ENCODE measurements at places on chromosomes 13 and 19.

DNA sequence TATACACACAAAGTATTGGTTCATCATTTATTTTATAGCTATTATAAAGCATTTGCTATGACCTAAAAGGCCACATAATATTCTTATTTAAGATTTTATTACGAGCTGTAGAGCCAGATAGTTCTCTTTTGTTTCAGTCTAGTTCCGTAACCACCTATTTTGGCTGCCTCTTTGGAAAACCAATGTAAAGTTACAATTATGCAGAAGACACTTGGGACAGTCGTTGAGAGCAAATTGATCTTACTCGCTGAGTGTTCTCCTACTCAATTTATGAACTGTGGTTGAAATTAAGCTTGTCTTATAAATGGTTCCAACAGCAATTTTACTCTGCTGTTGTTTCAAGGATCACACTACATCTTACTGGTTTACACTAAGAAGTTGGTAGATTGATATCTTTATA, 122.3 kb downstream of the SLC7A1 start:
- no peak for DNase-seq

DNA sequence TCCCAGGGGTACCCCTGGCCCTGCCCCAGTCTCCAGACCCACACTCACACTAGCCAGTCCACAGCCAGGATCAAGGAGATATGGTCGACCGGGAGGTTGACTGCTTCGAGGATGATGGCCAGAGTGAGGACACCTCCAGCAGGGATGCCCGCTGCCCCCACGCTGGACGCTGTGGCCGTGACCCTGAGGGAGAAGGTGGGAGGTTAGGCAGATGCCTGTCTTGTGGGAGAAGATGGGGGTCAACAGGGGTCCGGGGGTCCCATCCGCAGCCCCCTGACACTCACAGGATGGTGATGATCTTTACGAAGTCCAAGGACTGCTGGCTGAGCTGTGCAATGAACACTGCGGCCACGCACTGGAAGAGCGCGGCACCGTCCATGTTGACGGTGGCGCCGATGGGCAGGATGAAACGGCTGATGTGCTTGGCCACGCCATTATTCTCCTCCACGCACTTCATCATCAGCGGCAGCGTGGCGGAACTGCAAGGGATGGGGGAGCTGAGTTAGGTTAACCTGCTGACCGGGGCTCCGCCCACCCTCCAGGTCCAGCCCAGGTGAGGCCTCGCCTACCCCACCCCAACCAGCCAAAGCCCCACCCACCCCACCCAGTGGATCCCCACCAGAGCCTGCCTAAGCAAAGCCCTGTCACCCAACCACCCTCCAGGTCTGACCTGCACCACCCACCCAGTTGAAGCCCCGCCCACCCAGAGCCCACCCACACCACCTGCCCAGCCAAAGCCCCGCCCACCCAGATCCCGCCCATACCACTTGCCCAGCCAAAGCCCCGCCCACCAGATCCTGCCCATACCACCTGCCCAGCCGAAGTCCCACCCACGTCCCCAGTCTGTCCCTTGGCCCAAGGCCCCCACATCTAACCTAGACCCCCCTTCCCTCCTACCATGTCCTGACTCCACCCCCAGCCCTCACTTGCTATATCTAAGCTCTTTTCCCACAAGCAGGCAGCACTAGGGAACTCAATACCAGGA, 11.2 kb downstream of the SLC1A5 start:
- DNase-seq: no peak

- DNase-seq: no peak
These were observed 3.7 kb upstream of the ARHGEF7 start for GRCh38 chr13:111111376-111111937.

DNA sequence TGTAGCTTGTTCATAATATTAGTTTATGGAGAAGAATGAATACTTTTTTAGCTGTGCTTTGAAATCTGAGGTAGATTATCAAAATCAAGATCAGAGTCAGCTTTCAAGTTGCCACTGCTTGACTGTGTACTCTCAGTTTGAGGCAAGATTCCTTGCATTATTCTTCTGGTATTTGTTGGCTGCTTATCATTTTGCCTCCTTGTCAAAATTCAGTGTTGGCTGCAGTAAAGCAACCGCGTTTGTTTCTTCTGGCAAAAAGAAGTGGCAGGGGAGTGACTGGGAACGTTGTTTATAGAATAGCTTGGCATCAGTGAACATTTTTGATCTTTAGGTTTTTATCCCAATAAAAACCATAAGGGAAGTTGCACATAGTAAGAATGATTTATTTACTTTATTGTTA, 419.3 kb upstream of the GPC6 start:
- DNase-seq: no peak

DNA sequence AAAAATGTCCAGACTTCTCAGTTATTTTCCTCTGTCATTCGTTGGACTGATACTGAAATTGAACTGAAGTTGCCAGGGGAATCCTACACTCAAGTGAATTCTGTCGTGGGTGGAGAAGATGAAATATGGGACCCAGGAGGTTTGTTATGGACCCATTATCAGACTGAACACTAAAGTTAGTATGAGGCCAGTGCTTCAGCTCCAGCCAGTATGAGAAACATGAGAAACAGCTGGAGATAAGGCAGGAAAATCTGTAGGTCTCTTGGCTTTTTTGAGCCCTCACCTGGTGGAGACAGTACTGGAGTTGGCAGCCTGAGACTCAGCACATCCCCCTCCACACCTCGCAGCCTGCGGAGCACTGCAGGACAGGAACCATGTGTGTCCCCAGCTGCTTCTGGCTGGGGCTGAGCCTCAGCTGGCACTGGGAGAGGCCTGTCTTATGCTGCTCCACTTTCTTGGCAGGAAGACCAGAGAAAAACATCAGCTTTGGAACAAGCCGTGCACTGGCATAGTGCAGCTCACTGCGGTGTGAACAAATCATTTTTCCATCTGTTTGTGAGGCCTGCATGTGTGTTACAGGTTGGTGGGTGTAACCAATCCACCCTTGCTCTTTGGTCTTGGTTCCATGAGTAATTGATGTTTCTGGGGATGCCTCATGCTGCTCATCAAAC, 641.0 kb downstream of the FGF9 start:
- DNase-seq: no peak

Measured in A549 (cell line).